Upper lobe of left lung (tissue), 6 donors: ENCODE measurements at places on chromosomes 1 and 21. TPM values are rescaled to one million over a fixed set of nuclear protein-coding genes. Genes with fewer than 3 reads are reported as not detected.
A peak's percentile ranks its signal among the peaks of the same experiment; 100 is the strongest.

GRCh38 chr1:23984417-23985186, 4.5 kb upstream of the SRSF10 start:
- no peaks in the 10 kb centered on the region for H3K36me3 ChIP-seq
- peaks cover 17% of the 10 kb centered on the region for H3K4me1 ChIP-seq
- no peak overlapping the region for H3K4me3 ChIP-seq
- peak; percentile 67 for DNase-seq
- H3K27me3 ChIP-seq, result no peaks in the 10 kb centered on the region

- H3K4me3 ChIP-seq, result peak overlapping the region; percentile 46
- H3K27me3 ChIP-seq, result peaks cover 39% of the 10 kb centered on the region
- H3K27ac ChIP-seq, result peak overlapping the region; percentile 84
- no peak for DNase-seq
- no peaks in the 10 kb centered on the region for H3K36me3 ChIP-seq
These were observed 7.2 kb downstream of the TAL1 start for GRCh38 chr1:47224676-47225399.

The RGS18 gene
- 7.1 TPM for total RNA-seq

The FOXO6 gene
- total RNA-seq, result 1.2 TPM

The NT5C1A gene
- not detected for total RNA-seq
